Inflammatory macrophage treated with lipopolysaccharide for 1 hour (primary cell): ENCODE measurements at places on chromosomes 4 and X.

DNA sequence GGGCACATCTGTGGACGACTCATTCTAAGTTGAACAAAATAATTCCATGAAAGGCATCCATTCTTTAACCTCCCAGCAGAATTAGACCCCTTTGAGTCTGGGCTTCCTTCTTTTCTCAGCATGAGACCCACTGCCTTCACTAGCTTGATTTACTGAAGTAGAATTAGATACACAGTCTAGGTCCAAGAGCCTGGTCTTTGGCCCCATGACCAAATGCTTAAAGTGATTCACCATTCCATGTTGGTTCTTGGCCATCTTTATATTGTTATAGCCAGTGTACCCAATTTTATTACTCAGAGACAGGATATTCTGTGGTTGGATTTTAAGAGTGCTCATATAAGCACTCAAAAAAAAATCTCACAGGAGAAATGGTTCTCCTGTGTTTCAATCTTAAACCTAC lies 155.3 kb upstream of the GPC4 start:
- no peak for DNase-seq

DNA sequence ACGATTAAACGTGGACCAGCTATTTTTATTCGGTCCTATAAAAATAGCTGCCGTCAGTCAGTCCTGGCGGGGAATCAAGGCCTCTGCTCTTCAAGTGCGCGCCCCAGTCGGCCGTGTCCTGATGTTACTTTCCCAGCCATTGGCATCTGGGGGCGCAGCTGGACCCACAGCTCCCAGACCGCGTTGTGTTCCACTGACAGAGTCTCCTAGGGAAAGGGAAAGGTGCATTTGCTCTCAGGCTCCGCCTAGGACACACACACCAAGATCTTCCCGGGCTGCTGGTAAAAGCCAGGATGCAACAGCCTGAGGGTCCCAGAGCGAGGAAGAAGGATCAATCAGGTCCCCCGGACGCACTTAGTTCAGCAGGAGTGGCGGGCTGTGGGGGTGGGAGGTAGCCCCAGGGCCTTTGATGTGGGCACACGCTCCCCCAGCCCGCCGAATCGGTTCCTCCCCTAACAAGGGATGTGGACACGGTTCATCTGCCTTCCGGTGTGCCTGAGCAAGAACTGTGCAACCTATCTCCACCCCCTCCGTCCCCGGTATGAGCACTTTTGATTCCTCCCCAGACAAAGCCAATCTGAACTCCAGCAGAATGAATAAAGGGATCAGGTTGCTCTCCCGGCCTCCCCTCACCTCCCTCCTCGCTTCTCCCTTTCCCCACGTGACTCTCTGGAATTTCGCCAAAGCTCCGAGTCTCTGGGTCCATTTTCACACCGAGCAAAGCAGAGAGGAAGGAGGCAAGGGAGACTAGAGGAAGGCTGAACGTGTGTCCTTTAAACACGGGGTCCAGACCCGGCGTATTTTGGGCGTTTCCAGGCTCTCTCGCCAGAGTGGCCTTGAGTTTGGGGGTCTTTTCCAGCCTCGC lies 626 bp upstream of the FRAS1 start:
- no peak for DNase-seq

- no peak for DNase-seq
Measured at GRCh38 chrX:3697701-3698279, 15.7 kb downstream of the PRKX start.

GRCh38 chr4:147678796-147679549 lies 5.0 kb downstream of the PRMT9 start:
- DNase-seq = no peak

GRCh38 chr4:144547678-144548298 lies 98.2 kb upstream of the HHIP start:
- no peak for DNase-seq
